ENCODE measurements at places on chromosomes 2 and 18.

DNA sequence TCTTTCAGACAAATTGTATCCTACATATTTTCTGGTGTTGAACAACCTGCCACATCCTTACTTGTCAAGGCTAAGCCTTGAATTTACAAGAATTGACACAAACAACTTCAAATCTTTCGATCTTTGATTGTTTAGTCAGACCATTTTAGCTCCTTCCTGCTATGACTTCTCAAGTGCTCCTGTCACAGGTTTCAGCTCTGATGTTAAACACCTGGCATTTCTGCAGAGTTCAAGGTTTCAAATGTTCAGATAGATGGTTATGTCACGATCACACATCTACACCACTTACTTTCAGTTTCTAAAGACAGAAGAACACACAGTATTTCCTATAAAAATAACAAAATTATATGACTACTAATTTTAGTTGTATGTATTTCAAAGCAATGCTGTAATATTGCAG lies 84.0 kb downstream of the RND3 start:
- no peak for DNase-seq

- DNase-seq: no peak
Observed at GRCh38 chr2:223613017-223613950, 11.1 kb upstream of the SCG2 start.

DNA sequence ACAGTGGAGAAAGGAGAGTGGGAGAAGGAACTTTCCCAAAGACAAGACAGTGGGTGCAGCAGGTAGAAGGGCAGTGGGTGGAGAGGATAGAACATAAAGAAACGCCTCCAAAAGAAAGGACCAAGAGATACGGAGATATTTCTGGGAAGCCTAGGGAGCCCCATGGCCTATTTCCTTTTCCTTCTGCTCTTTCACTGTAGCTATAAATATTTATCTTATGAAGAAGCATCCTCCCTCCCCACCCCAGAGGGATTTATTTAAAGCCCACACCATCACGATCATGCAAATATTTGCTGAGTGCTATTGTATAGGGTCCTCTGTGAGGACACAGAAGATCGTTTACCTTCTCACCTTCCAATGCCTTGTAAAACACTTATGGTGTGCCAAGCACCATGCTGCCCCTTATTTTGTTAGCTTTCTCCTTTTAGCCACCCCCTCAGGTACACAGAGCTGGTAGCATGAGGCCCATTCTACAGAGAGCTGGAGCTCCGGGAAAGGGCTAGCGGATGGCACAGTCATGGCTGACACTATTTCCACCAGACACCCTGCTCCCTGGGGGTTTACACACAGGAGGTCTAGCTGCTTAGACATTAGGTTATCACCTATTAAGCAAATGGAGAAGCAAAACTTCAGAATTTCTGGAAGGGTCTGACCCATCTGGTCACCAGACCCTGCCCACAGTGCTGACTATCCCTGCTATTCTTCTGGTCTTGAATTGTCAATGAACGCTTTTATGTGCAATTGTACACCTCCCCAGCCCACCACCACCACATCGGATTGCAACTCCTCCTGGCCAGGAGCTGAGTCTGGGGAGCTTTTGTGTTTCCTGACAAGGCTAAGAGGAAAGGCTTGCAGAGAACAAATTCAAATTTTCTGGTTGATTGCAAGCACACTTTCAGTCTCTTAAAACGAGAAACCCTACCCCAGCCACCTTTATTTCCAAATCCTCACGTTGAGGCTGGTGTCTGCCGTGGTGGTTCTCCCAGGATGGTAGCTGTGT lies 91.8 kb upstream of the KLF7 start:
- DNase-seq: no peak

- no peak for DNase-seq
Observed at GRCh38 chr2:37090019-37090477, 5.7 kb downstream of the GPATCH11 start.

GRCh38 chr2:35946478-35946877 lies 409.1 kb upstream of the CRIM1 start:
- no peak for DNase-seq
